ENCODE measurements at places on chromosomes 1 and 21.

- no peak for DNase-seq
Observed at GRCh38 chr1:119908661-119909060, 12.3 kb upstream of the ADAM30 start.

DNA sequence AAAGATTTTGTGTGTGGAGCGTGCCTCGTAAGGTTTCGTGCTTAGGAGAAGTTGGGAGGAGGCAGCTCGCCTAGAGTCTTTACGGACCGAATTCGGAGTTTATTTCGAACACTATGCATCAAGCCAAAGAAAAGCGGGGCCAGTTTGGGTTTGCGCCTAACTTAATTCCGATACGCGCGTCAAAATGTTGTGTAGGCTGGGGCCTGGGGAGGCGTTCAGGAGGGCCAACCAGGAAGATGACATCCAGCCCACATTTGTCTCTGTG lies 6.4 kb downstream of the FOXD2 start:
- DNase-seq = no peak

GRCh38 chr1:104745875-104746274 lies 996.2 kb downstream of the AMY1C start:
- DNase-seq = no peak

DNA sequence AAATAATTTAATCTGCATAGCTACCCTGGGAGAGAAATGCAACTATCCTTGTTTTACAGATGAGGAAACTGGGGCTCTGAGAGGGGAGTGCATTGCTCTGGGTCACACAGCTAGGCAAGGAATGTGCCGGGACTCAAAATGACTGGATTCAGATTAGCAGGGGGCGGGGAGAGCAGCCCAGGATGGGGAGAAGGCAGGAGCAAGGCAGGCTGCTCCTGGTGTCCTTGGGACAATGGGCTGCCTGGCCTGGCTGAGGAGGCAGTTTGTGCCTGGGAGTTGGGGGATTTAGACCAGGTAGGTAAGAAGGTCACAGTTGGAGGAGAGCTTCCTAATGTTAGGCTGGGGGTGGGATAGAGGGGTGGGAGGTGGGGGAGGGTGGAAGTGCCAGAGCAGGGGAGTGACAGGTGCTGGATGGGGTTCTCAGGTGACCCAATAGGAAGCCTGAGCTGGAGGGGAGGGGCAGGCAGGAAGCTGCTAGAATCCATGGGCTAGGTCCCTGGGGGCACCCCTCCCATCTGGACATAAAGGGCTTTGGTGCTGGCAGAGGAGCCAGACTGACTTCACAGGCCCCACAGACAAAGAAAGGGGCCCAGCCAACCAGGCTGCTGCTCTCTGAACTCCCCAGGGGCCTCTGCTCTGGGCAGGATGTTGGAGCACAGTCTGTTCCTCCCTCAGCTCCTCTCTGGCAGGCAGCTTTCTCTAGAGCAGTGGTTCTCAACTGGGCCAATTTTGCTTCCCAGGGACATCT lies 29.0 kb downstream of the TRIM62 start:
- DNase-seq = no peak

- no peak for DNase-seq
Observed at GRCh38 chr21:42404539-42404938, 837 bp downstream of the UBASH3A start.

Data from T follicular helper cell (primary cell).